ENCODE measurements at places on chromosomes 11 and 22.

DNA sequence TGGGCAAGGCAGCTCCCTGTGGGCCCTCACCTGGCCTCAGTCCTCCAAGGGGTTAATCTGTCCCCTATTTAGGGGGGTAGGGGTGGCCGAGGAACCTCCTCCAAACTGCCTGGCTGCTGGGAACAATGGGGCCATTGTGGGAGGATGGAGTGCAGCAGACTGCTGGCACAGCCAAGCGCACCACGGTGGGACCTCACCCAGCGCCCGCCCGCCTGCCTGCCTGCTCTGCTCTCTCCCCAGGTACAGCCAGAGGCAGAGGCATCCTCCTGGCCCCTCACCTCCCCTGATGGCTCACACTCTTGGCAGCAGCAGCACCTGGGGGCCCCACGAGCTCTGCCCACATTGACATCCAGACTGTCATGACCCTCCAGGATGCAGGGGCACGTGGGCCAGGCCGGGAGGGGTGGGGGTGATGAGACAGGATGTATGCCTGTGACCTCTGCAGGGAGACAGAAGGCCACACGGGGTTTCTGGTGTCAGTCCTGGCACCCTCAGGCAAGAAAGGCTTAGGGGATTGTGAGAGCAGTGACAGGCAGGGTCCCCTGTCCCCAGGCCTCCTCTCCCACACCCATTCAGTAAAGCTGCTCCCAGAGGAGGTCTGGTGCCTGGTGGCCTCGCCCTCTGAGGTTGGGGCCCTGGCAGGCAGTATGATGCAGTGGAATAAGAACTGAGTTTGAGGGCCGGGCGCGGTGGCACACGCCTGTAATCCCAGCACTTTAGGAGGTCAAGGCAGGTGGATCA is 11.4 kb downstream of the BCL9L start:
- DNase-seq: no peak

DNA sequence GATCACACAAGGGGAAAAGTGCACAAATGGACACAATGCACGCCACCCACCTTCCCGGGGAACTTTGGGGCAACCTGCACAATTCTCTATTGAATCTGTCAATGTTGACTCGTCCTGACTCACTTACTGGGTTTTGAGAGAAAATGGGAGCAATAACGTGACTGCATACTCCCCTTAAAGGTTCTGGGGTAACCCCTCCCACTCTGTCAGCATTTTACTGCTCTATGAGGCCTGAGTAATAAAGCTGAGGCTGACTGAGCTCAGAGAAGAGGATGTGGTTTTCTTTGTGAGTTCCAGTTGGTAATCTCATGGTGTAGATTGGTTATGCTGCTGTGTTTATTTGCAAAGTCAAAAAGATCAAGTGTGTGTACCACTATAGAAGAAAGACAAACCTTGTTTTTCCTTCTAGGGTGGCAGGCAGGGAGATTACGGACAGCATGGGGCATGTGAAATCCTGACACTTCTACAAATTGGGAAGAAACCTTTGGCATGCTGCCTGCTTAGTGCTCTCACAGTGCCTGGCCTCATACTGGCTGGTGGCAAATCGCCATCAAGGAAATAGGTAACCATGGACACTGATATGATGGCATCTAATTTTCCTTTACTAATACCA is 16.1 kb upstream of the APOA1 start:
- peak; percentile 41 for DNase-seq

GRCh38 chr22:32217465-32217864 is 12.6 kb upstream of the RFPL2 start:
- DNase-seq: no peak

DNA sequence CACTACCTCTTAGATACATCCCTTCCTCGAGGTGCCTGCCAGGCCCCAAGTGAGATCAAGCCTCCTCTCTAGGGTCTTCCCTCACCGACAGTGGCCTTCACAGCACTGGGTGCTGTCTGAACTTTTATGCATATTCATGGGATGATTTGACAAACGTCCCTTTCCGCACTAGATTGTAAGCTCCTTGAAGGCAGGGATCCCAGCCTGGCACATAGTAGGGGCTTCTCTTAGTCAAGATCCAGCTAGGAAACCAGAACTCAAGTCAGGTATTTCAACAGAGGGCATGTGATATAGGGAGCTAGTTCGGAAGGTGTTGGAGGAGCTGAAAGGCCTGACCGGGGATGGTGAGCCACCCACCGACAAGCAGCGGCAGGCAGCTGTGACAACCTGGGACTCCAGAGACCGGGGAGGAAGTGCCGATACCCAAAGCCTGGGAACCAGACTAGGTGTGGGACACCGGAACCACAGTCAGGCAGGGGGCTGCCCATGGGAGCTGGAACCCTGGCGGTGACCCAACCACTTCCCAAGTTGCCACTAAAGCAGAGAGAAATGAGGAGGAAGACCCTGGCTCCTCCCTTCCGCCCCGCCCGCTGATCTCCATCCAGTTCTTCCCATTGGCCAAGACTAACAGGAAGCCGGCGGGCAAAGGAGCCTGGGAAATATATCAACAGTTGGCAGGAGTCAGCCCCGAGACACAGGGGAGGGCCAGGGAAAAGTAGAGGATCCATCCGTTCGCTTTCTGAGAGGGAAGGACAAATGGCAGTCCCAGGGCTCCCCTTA is 39.8 kb upstream of the CD82 start:
- DNase-seq: no peak

DNA sequence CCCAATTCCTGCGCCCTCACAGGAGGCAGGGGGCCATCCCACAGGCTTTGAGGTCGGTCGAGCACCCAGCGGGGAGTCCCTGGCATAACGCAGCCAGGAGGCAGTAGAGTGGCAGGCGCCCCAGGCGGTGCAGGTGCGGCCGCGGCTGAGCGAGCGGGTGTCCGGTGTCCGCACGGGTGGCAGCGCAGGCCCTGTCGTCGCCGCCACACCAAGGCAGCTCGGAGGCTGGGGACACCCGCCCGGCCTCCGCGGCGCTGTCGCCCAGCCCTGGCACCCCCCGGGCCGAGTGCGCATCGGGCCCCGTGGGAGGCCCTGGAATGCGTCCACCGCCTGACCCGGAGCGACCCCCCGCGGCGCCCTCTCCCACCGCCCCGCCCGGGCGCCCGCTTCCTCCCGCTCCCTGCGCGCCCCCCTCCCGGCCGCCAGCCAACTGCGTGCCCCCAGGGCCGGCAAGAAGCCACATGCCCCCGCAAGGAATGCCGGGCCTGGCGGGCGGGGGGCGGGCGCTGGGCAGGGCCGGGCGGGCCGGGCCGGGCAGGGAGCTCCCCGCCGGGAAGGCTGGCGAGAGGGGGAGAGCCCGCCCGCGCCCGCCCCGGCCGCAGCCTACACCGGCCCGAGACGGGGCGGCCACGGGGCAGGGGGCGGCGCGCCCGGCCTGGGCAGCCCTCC is 33.9 kb downstream of the PRDM11 start:
- DNase-seq: no peak

Measured in activated T-cell treated with anti-CD3 and anti-CD28 coated beads for 4 hours (primary cell).